ENCODE measurements at places on chromosomes 7 and 10. TPM values are rescaled to one million over a fixed set of nuclear protein-coding genes. Genes with fewer than 3 reads are reported as not detected.

The CTAGE4 gene
- total RNA-seq = not detected

The HIP1 gene
- total RNA-seq = 32.6 TPM

The PRKCQ gene
- total RNA-seq = 0.39 TPM

The VWA2 gene
- total RNA-seq = not detected

The NRG3 gene
- total RNA-seq = 8.2 TPM

The ZNF786 gene
- 4.9 TPM for total RNA-seq

The NCAPG2 gene
- total RNA-seq = 10.7 TPM

The PSD gene
- total RNA-seq = 0.26 TPM

The PTPN20 gene
- total RNA-seq = 0.76 TPM
